Dorsolateral prefrontal cortex (tissue), 122 donors: ENCODE measurements at places on chromosomes 5 and 9.

- no peak for DNase-seq
Measured at GRCh38 chr5:135119481-135119880, 85.5 kb upstream of the PITX1 start.

GRCh38 chr5:113375480-113376060 is 59.2 kb downstream of the TSSK1B start:
- no peak for DNase-seq

- no peak for DNase-seq
Measured at GRCh38 chr5:111530298-111530740, 18.0 kb upstream of the STARD4 start.

GRCh38 chr9:104981543-104982129 is 53.7 kb upstream of the ABCA1 start:
- DNase-seq = no peak

DNA sequence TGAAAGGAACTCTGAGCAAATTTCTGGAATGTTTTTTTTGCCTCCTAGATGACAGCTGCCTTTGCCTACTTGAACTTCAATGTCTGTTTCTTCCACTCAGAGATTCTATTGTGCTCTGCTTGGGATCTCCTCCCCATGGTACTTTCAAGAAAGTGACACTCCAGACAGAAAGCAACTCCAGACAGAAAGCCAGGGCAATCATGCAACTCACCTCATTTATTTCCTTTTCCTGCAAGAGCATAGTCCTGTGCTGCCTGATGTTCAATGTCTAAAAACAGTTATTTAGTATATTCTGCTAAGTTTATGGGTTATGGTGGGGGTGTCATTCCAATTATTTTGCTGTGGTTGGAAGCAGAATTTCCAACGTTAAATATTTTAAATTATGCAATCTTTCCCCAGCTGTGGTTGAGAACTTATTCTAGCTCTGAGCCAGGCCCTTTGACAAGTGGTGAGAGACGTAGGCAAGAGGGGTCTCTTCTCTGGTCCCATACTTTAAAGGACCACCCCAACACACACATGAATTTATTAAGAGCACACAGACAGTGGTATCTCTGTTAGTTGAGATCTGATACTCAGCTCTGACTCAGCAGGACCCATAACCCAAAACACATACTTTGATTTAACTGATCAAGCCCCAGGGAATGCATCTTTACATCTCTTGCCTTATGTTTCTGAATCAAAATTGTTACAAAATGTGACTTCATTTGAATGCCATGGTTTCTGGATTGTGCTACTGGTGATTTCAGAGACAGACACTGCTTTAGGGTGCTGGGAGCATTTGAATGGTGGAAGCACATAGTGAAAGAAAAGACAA is 39.5 kb upstream of the MAMDC2 start:
- DNase-seq = no peak

DNA sequence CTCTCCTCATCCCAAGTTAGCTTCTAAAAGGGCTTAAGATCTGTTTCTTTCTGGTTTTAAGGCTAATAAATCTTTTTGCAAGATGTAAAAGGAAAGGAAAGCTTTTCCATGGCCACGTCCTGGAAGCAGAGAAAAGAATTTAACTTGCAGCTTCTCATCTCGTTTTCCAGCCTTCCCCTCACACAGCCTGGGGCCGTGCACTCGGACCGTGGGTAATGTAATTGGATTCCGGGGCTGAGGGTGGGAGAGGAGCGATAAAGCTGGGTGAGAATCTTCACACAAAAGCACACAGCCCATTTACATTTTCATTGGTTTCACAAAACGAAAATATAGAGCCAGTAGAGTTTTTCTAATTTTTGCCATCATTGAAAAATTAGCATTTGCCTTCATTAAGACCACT is 91.2 kb downstream of the IRX2 start:
- no peak for DNase-seq

DNA sequence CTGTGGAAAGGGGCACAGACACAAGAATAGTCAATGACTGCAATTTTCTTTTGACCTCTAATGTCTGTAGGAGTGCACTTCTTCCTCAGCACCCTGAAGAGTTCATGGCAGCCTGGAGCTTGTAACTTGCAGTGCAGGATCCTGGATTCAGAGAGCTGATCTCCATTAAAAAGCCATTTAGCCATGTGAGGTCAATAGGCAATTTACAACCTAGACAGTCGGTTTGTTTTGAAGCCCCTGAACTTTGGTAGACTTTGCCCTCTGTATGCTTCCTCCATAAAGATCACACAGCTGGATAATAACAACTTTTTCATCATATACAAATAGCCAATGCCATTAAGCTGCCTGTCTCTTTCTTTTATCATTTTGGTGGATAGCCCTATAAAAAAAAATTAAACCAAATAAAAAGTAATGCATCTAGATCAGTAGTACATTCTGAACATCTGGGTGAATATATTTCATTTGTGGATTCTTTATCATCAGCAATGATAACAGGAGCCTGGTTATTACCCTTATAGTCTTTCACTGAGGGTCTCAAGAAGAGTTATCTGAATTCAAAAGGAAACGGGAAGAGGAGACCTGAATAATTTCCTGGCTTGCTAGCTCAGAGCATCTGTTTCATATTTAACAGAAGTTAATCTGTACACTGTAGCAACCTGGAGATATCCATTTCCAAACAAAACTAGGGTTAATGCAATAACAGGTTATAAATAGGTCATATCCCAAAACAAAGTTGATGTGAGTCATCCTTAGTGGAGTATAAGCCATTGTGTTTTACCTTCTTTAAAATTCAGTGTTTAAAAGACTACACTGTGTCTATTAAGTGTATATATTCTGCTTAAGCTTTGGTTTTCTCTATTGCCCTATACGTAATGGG is 193.8 kb upstream of the ACTBL2 start:
- no peak for DNase-seq
